ENCODE measurements at places on chromosomes 6 and 20.

GRCh38 chr6:154402081-154402780, 45.6 kb upstream of the IPCEF1 start:
- no peak for DNase-seq

DNA sequence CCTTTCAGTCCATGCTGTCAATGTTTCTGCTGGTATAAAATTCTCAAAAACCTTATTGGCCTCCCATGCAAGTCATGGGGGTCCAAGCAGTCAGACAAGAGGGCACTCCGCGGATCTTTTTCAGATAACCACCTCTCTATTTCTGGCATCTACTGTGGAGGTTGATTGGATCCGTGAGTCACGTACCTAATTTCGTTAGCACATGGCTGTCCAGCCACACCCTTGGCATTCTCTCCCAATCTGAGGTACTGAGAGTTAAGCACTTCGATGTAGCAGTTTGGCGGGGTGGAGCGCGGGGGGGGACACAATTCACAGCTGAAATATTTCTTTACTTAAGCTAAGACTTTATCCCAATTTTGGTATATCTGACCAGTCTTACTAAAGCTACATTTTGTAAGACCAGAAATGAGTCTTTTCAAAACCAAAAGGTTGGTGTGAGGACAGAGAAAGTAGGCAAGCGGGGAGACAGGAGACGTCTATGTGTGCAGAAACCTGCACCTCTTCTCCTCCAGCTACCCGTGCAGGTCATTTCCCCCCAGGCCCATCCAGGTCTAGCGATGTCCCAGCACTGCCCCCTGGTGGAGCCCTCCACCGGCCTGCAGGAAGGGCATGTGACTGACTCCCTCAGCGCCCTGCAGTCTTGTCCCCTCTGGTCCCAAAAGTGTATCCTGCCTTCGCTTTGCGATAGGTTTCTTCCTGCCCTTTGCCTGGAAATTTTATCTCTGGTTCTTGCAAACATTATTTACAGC, 113.1 kb downstream of the ADAT2 start:
- DNase-seq: no peak

DNA sequence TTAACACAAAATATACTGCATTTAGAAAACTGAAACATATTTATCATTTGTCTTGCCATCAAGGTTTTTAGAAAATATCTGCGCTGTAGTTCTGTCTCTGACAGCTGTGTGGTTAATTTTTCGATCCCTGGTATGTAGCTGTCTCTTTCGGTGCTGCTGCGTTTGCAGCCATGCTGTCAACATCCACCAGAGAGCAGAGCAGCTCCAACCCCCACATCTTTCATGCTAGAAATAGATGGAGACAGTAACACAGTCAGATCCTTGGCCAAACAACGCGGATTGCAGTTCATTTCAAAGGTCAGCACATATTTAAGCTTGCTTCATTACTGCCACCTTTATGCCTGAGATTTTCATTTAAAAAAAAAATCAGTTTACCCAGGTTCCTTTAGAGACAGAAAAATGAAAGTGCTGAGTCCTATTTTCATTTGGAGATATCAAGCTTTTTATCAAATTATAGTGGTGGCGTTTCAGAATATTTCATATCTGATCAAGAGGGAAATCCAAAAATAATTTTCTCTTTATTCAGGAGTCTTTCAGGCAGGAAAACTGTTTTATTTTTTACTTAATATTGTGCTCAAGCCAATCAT, 157.7 kb upstream of the MMS22L start:
- DNase-seq: no peak

GRCh38 chr6:87281426-87281825, 41.0 kb upstream of the SMIM8 start:
- DNase-seq: no peak

DNA sequence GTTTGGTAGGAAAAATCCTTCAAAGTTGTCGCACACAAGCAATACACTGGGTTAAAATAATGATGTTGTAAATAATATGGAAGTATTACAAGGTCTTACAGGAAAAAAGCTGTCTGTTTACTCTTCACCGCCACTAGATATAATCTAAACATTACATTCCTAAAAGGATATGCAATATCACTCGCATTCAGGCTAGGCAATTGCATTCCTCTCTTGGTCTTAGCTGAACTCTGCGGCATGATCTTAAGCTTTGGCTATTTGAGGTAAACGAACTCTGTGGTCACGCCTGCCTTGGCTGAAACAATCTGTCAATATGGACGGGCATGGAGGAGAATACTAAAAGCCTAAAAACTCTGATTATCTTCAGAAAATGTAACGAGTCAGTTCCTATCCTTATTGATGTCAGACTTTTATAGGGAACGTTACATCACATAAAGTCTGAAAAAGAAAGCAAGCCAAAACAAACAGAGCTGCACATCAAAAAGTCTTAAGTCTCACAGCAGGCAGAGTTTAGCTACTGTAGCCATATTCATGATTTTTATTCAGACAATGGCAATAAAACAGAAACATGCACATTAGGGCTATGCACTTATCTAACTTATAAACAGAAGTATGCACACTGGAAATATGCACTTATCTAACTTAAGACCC, 30.8 kb upstream of the FILIP1 start:
- no peak for DNase-seq

DNA sequence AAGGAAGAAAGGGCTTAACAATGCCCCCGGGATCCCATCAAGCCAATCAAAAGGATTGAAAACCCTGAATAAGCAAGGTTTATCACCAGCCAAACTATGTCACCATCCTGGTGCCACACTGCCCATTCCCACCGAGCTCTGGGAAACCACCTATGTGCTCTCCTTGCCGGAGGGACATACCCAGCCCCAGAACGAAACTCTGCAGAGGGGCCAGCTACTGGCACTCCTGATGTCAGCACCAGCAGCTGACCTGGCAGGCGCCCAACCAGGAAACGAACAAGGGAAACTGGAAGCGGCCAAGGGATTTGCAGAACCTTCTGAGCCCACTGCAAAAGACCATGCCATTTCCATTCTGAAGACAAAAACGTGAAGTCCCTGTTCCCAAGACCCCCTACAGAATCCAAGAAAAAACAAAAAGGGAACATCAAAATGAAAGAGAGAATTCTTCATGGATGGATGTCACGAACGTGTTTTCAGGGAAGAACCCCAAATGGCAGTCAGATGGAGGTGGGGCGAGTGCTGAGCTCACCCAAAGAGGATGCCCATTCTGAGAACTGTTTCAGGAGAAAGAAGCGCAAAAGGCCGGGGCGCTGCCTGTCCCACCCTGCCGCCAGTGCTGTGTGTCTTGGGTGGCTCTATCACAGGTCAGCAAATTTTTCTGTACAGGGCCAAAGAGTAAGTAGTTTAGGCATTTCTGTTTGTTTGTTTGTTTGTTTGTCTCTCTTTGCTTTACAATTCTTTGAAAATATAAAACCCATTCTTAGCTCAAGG, 305.2 kb downstream of the ESR1 start:
- no peak for DNase-seq

Measured in NCI-H187 treated with DMSO at 0.1 percent for 48 hours (cell line).